Kidney epithelial cell (primary cell): ENCODE measurements at places on chromosomes 12 and 14.

- DNase-seq: no peak
These were observed 15.2 kb downstream of the C12orf43 start for GRCh38 chr12:121001060-121001459.

DNA sequence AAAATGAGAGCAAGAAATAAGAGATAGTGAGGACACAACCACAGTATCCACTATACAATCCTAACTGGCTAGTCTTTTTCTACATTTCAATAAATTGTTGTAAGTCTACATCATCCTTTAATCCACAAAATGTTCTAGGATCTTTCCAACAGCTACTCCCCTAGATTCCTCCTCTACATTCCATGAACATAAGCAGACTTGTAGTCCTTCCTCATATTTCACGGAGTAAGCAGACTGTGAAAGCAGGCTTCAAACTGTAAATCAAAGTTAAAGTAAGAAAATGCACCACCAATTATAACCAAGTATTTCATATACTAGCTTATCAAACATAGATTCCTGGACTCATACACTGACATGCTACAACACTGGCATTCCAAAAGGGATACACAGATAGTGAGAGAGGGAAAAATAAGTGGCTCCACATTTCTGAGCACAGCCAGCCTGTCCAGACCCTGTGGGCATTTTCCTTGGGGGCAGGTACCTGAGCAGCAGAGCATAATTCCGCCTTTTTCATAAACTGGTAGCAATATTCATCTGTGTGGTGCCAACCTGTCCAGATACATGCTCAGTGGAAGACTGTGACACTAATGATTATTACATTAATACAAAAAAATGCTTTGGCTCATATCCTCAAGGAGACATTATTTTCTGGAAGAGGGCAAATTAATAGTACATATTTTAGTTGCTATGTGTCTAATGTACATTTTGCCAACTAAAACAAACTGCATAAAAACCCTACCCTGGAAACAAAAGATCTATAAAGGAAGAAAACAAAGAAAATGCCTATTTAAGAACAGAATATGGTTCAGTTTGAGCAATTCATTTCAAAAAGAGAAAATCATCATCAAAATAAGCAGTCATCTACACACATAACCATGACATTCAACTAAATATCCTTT, 113.3 kb upstream of the FSCB start:
- no peak for DNase-seq

DNA sequence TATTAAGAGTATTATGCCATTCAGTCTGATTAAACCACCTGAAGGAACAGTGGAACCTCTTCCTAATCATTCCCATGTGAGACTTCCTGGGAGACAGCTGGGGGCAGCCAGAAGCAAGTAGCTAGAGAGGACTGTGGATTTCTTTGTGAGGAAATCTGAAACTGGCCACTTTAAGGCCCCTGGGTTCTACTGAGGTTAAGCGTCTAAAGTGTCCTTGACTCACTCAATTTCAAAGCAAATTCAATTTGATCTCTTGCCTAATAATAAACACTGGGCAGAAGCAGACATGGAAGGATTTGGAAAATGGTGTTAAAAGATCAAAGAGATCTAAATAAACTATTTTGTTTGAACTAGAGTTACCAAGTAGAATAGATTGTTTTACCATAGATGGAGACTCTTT, 909.9 kb downstream of the NRXN3 start:
- DNase-seq: no peak

- no peak for DNase-seq
These were observed 59.9 kb upstream of the FBRSL1 start for GRCh38 chr12:132429946-132430643.

GRCh38 chr12:104712477-104712876, 245.6 kb downstream of the SLC41A2 start:
- no peak for DNase-seq
